ENCODE measurements at places on chromosomes 2 and 18. TPM values are rescaled to one million over a fixed set of nuclear protein-coding genes. Genes with fewer than 3 reads are reported as not detected.
A peak's percentile ranks its signal among the peaks of the same experiment; 100 is the strongest.

- no peak overlapping the region for H3K27ac ChIP-seq
- H3K4me1 ChIP-seq = no peaks in the 10 kb centered on the region
- H3K27me3 ChIP-seq = no peaks in the 10 kb centered on the region
- H3K4me3 ChIP-seq = no peak overlapping the region
Measured at GRCh38 chr2:9391961-9392720, 31.2 kb downstream of the ITGB1BP1 start.

DNA sequence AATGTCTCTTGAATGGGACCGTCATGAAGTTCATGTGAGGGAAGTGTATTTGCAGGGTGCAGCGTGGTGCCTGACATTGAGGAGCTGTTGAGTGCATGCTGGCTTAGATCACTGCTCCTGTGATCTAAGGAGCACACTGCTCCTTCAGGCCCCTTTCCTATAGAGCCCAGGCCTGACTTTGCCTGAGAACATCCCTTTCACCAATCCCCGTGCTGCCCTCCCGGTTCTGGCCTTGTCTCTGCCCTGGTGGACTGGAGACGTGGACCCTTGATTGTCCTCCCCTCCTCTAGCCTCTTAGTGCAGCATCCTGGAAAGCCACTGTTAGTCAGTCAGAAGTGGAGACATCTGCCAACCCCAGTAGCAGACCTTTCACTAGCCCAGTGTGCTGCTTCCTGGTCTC, 323.6 kb upstream of the HS6ST1 start:
- peaks cover 25% of the 10 kb centered on the region for H3K27me3 ChIP-seq
- no peaks in the 10 kb centered on the region for H3K36me3 ChIP-seq
- peak; percentile 12 for DNase-seq
- H3K4me3 ChIP-seq = no peak overlapping the region
- H3K4me1 ChIP-seq = peaks cover 2% of the 10 kb centered on the region
- no peak overlapping the region for H3K27ac ChIP-seq

DNA sequence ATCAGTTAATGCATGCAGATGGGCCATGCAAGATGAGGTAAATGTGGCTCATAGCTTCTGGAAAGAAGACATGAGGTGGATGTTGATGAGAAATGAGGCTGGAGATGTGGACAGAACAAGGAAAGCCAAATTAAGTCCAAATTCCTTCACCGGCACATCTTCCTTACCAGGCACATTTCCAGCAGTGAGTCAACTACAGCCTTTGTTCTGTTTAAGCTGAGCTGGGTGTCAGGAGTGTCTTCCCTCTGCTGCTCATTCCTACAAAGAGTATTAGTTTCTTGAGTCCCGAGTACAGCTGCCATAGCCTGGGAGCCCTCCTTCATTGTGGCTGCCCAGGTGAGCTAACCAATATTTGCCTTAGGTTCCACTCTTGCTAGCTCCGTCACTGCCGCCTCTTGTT, 945.0 kb downstream of the SLC4A3 start:
- H3K27me3 ChIP-seq = no peaks in the 10 kb centered on the region
- DNase-seq = no peak
- peaks cover 2% of the 10 kb centered on the region for H3K4me1 ChIP-seq

CD28 gene
- total RNA-seq = 58.9 TPM

DNA sequence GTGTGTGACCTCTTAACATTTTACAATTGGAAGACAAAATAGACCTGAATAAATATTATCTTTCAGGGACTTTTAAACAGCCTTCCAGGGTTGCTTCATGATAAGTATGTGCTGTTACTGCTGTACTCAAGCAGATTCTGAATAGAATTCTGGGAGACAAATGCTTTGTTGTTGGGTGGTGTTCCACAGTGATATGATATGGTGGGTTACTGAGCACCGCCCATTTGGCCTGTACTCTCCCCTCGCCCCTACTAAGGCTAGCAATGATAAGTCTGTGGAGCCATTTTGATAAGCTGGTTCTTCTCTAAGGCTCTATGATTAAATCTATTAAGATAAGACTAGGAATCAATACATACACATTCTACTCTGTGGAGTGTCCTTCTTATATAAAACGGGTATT, 89.8 kb upstream of the ITGA4 start:
- H3K4me1 ChIP-seq = peaks cover 17% of the 10 kb centered on the region
- no peak overlapping the region for H3K4me3 ChIP-seq
- no peak overlapping the region for H3K27ac ChIP-seq
- peaks cover 19% of the 10 kb centered on the region for H3K36me3 ChIP-seq

DNA sequence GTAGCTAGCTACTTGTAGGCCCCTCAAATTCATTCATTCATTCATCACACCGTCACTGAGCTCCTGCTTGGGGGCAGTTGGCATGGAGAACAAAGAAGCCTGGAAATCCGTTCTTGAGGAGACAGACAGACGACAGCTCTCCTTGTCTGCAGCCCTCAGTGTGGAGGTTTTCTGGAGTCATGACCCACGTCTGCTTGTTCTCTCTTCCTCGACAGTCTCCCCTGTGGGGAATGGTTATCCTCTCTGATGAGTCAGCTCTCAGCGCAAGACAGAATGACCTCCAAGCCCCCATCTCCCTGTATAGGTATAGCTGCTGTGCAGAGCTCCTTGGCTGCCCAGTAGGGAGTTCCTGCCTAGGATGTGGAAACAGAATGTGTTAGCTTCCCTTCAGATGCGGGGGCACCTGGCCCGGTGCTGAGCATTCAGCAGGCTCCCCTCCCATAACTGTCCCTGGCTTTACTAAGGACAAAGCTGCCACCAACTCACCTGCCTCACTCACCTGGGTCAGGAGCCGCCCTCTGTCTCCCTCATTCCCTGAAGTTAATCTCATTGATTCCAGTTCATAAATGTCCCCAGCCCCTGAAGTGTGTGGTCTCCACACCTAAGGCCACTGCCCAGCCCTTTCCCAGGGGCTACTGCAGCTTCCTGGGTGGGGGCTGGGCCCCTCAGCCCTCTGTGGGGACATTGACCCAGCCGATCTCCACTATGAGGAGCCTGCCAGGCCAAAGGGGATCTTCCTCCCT, 124.7 kb downstream of the ACKR3 start:
- no peaks in the 10 kb centered on the region for H3K4me1 ChIP-seq
- no peak for DNase-seq
- no peaks in the 10 kb centered on the region for H3K36me3 ChIP-seq
- H3K27ac ChIP-seq = no peak overlapping the region

DNA sequence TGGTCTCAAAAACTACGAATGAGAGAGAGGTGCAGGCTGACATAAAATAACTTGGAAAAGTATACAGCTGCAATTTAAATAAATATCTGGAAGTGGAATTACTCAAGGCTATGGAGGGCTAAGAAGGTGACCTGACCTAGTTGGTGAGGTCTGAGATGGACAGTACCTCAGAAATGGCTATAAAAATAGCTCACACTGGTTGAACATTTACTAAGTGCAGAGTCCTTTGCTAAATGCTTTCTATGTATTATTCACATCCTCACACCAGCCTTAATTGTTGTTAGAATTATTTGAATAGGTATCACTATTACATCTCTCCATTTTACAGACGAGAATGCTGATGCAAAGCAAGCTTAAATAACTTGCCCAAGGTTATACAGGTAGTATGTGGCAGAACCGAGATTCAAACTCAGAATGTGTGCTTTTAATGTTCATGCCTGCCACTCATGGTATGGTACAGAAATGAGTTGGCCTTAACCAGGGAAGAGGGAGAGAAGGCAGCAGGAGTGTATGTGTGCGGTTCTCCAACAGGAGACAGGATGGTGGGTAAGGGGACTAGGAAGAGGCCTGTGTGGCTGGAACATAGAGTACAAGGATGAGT, 37.4 kb downstream of the MRPL44 start:
- no peak overlapping the region for H3K27ac ChIP-seq
- no peak overlapping the region for H3K4me3 ChIP-seq
- peaks cover 9% of the 10 kb centered on the region for H3K36me3 ChIP-seq

ELP2 gene
- 87.4 TPM for total RNA-seq

DNA sequence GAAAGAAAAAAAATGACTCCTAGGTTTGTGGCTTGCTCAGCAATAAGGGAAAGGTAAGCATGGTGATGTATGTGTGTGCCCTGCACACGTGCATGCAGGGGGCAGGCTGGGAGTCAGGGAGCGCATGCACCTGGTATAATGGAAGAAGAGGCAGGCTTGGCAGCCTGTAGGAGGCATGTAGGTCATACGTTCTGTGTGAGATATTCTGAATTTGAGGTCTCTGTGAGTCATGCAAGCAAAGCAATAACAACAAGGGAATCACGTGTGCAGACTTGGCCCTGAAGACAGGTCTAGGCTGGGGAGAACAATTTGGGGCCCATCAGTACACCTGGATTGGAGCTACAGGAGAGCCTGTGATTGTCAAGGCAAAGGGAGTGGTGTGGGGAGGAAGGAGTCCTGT, 94.5 kb upstream of the TTC39C start:
- H3K27me3 ChIP-seq = peaks cover 11% of the 10 kb centered on the region
- DNase-seq = no peak
- H3K36me3 ChIP-seq = peaks cover 4% of the 10 kb centered on the region
- no peak overlapping the region for H3K4me3 ChIP-seq
- peaks cover 28% of the 10 kb centered on the region for H3K4me1 ChIP-seq

CRYGB gene
- not detected for total RNA-seq

GRCh38 chr18:51603551-51603950, 406.1 kb upstream of the MEX3C start:
- H3K4me3 ChIP-seq = no peak overlapping the region
- no peaks in the 10 kb centered on the region for H3K27me3 ChIP-seq
- no peaks in the 10 kb centered on the region for H3K4me1 ChIP-seq
- H3K27ac ChIP-seq = no peak overlapping the region
- no peak for DNase-seq

DNA sequence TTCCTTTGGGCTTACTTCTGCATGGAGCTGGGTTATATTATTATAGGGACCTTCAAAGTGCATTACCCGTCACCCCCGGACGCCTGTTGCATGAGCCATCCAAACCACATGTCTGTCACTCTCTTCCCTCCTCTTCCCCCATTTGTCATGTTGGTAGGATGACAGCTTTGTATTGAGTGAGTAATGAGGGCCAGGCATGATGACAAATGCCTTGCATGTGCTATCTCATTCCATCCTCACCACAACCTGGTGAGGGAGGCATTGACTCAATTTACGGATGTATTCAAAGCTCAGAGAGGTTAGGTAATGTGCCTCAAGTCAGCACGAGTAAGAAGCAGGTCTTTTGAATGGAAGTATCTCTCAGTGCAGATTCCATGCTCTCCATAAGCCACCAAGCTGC, 510.5 kb upstream of the TNP1 start:
- DNase-seq = no peak
- no peak overlapping the region for H3K4me3 ChIP-seq
- H3K36me3 ChIP-seq = no peaks in the 10 kb centered on the region
- H3K4me1 ChIP-seq = no peaks in the 10 kb centered on the region
- H3K27me3 ChIP-seq = no peaks in the 10 kb centered on the region

C2orf66 gene
- total RNA-seq = 0.17 TPM

- no peaks in the 10 kb centered on the region for H3K4me1 ChIP-seq
- H3K4me3 ChIP-seq = no peak overlapping the region
- DNase-seq = no peak
- H3K36me3 ChIP-seq = no peaks in the 10 kb centered on the region
Measured at GRCh38 chr2:187547353-187547979, 6.8 kb downstream of the TFPI start.

PKP4 gene
- total RNA-seq = 37.0 TPM

GRCh38 chr2:9093324-9093723, 89.8 kb upstream of the MBOAT2 start:
- H3K36me3 ChIP-seq = no peaks in the 10 kb centered on the region
- H3K27ac ChIP-seq = no peak overlapping the region
- no peak overlapping the region for H3K4me3 ChIP-seq
- no peak for DNase-seq

DPP4 gene
- total RNA-seq = 101 TPM

DNA sequence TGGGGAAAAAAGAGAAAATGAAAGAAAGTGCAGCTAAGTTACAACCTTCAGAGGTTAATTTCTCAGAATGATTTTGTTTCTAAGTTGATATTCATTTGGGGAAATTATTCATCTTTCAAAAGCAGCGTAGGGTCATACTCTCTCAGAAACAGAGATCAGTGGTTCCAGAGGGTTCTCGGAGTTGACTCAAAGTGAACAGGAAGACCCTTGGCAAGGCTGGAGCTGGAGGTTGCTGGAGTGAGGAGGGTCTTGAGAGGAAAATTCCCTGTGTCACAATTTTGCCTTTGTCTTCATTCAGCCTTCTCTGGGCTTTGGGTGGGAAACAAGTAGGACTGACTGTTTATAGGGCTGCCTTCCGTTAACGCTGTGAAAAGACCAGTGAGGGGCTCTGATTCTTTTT, 168.2 kb downstream of the ICOS start:
- H3K27ac ChIP-seq = no peak overlapping the region
- H3K36me3 ChIP-seq = no peaks in the 10 kb centered on the region
- H3K4me1 ChIP-seq = peaks cover 29% of the 10 kb centered on the region
- H3K27me3 ChIP-seq = no peaks in the 10 kb centered on the region

ACOXL gene
- total RNA-seq = not detected
